ENCODE measurements at places on chromosomes 12 and 14.

DNA sequence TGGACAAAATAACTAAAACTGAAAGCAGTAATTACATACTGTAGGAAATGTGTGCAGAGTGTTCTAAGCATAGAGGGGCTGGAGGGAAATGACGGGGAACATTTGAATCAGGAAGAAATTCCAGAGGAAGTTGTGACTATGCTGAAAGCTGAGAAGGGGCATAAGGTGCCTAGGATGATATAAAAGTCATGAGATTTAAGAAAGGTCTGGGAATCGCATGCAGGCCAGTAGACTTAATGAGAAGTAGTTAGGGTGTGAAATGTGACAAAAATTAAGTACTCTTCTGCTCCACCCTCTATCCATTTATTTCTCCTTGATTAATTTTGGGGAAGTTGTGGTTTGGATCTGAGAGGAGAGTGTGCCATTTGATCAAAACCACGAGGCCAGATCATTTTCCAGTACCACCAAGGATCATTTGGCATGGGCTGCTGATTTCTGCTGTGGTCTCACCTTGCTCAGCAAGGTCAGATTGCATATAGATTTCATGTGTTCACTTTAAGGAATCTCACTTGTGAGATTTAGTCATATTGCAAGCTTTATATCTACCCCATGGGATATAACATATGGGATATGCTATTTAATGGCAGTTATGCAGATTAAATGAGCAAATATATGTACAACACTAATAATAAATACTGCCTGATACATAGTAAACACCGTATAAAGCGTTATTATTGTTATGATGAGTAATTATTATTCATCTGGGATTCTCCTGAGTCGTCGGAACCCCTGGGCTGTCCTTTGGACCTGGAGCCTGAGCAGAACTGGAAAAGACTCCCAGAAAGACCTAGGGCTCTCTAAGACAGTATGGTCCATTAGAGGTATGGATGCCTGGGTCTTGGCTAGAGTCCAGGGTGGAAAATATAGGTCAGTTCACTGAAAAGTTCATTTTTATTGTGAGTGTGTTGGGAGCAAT lies 72.3 kb downstream of the SRGAP1 start:
- peak; percentile 35 for DNase-seq

- DNase-seq: no peak
Observed at GRCh38 chr14:55152052-55152753, 23.2 kb downstream of the LGALS3 start.

DNA sequence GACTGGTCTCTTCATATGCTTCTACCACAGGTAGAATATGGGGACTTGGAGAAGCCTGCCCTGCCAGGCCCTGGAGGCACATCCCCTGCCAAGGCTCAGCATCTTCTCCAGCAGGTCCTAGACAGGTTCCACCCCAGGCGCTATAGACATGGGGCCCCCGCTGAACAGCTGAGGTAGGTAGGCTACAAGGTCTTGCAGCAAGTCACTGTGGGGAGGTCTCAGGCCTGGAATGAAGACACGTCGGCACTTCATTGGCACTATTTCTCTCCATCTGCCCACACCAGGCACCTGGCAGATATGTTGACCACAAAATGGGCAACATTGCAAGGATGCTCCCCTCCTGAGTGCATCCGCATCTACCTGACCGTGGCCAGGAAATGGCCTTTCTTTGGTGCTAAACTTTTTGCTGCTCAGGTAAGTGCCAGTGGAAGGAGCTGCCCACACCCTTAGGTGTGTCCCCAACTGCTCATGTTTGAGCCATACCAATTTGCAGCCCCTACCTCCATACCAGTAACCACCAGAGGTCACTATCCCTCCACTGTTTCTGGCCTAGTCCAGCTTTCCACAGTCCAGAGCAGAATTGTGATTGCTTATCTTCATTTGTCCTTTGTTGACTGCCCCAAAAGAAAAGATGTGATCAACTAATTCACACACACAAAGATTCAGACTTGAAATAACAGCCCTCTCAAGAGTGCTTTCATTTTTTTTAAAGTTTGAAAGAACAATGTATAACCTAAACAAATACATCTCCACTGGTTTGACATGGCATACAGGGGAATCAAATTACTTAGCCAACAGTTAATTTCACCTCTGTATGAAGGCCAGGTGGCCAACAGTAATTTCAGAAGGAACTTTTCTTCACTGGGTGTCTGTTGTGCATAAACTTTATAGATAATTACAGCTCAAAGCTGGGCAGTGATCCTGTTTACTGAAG lies 16.1 kb downstream of the PIGH start:
- peak; percentile 74 for DNase-seq

DNA sequence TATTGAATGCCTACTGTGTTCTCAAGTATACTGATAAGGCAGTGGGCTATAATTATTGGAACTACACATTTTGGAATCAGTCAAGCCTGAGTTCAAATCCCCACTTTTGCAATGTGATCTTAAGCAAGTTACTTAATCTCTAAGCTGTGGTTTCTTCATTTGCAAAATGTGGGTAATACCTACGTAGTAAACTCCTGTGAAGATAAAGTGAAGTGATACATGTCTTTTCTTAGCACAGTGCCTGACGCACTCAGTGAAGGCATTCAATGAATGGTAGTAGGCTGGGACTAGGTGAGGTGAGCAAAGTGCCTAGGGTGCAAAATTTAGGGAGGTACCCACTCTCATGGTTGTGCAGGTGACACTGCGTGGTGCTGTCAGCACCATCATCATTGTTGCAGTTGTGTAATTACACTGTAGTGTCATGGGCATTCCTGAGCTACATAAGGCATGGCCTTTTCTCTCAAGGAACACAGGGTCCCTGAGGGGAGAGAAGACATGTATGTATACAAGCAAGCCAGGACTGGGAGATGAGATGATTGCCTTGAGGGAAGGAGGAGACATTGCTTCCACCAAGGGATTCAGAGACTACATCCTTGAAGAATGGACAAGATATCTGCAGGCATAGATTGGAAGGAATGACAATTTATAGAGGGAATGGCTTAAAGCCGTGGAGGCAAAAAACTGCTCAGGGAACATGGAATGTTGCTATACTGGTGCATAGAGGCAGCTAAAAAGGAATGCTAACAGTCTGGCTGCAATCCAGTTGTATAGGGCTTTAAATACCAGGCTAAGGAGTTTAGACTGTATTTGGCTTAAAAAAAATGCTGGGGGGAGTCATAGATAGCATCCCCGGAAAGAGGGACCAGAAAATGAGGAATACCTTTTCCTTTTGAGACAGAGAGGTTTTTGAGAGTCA lies 129.2 kb upstream of the ARHGAP5 start:
- no peak for DNase-seq

GRCh38 chr12:58310809-58311622 lies 369.6 kb downstream of the ATP23 start:
- peak; percentile 16 for DNase-seq

DNA sequence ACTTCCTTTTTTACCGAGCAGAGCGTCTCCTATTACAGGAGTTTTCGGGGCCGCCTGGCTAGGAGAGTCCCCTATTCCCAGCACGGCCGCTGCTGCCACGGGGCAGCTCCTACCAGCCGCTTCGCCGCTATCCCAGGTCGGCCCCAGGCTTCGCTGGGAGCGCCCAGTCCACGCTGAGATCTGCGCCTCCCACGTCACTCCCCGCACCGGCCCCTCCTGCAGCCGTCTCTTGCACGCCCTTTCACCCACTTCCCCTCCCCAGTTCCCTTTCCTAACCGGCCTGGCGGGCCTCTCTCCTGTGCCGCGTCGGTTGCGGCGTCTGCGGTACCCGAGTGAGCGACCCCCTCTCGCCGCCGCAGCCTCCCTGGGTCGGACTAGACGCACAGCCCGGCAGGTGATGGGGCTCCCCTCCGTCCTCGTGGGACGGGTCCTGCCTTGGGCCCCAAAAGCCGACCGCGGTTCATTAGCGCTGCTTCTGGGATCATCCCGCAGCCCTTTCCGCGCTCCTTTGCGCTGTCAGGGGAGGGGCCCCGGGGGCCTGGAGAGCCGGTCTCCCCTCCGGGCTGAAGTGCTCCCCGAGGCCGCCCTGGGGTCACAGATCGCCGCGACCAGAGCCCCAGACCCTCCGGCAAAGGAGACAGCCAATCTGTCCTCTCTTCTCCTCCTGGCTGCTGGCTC lies 1318.4 kb downstream of the TMEM121 start:
- peak; percentile 93 for DNase-seq

DNA sequence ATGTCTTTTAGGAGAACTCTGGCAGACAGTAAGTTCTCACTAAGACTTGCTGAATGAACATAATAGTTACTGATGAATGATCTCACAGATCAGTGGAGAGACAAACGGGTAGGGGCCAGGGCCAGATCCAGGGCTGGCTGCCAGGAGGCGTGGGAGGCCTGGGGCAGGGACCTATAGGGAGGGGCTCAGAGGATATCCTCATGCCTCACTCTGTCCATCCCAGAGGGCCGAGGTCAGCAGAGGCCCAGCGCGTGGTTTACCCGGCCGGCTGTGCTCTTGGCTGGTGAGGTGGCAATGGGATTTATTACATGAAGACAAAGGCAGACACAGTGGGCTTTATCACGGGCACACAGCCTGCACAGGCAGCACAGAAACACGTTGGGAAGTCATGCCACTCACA lies 85.4 kb downstream of the CHGA start:
- DNase-seq: no peak

DNA sequence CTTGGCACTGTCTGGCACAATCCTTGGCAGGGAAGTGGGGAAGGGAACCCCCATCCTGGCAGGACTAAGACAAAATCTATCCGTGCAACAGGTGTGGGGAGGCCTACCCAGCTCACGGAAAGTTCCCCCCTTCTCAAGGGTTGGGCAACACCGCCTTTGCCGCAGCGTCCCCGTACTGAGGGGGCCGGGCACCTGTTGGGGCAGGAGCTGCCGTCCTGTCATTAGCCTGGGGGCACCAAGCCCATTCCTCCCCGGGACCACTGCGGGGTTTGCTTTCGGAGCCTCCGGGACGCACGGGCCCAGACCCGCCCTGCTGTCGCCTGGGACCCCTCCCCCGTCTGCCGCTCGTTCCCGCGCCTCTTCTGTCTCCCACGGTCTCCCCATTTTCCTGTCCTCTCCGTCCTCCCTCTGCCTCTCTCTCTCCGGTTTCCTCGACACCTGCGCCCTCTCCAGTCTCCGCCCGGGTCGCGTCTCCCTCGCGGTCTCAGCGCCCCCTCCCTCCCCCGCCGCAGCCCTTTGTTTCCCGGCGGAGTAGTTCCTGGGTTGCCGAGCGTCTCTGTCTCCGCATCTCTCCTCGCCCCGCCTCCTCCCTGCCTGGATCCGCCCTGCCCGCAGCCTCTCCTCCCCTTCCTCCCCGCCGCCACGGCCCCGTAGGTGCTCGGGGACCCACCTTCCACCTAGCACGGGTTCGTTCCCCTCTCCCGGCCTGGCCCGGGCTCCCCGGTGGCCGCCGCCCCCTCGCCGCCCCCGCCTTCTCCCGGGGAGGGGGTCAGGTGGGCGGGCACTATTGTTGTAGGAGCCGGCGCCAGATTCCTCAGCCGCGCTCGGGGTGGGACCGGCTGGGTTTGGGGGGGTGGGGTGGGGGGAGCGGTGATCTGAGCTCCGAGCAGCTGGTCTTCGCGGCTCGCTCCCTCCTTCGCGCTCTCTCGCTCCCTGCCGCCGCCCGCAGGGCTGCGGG lies at the start of gene CACNB3:
Gene CACNB3 (plus strand): TSS at position 624 of the 958 bp plus-strand sequence. CDS start 434 bp downstream, outside the sequence.
- peak; percentile 74 for DNase-seq

- no peak for DNase-seq
Observed at GRCh38 chr12:82708061-82708879, 21.6 kb downstream of the TMTC2 start.

DNA sequence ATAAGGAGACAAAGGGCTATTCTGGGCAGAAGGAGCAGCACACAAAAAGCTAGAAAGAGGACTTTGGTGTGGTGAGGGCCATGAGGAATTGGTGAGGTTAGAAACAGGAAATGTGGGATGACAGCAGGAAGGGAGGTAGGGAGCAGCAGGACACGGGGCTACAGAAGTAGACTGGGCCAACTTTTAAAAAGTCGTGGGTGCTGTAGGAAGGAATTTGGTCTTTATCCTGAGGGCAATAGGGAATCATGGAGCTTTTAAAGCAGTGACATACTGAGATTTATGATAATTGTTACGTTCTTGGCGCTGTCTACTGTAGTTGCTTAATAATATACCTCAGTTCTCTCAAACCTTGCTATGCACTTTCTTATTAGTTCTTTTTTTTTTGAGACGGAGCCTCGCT lies 8.2 kb upstream of the CHURC1 start:
- no peak for DNase-seq

- no peak for DNase-seq
Observed at GRCh38 chr14:100727086-100727872, 587 bp downstream of the DLK1 start.

DNA sequence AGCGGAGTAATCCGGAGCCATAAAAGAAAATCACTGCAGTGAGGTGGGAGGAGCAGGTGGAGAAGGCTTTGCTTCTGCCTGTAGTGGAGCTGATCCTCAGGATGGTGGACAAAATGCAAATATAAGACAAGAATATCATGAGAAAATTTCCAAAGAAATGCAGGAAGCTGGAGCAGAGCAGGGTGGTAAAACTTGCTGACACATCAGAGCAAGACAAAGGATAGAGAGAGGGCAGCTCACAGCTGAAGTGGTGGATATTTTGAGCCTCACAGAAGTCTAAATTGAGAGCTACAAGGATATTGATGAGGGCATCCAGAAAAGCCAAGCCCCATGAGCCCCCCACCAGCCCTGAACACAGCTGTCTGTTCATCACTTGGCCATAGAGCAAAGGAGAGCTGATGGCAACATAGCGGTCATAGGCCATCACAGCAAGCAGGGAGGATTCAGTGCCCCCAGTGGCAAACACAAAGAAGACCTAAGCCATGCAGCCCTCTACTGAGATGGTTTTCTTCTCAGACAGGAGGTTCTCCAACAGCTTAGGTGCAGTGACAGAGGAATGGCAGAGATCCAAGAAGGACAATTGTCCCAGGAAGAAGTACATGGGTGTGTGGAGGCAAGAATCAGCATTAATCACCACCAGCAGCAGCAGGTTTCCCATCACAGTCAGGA lies 30.0 kb upstream of the ANP32D start:
- DNase-seq: peak; percentile 43

- DNase-seq: no peak
Observed at GRCh38 chr14:72916174-72916573, 10.1 kb upstream of the DCAF4 start.

GRCh38 chr12:113609692-113610469 lies 138.2 kb upstream of the LHX5 start:
- DNase-seq: no peak

GRCh38 chr12:56678852-56679251 lies 9.2 kb downstream of the PTGES3 start:
- DNase-seq: no peak

DNA sequence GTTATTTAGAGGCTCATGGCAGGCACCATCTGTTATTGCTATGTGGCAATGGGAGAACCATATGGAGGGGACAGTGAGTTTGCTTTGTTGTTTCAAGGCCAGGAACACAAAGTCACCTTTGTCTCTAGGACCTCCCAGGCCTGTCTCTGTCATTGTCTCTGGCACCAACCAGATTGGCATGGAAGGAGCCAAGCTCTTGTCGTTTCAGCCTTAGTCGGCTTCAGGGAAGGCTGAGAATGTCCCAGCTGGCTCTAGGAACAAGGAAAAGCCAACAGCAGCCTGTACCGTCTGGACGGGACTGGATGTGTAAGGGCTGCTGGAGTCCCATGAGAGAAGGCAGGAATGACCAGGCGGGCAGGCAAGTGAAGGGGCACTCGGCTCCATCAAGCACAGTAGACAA lies 29.2 kb downstream of the RPH3A start:
- no peak for DNase-seq
